ENCODE measurements at places on chromosomes 6 and 20.
A peak's percentile ranks its signal among the peaks of the same experiment; 100 is the strongest.

GRCh38 chr20:62925420-62926228, 681 bp downstream of the DIDO1 start:
- DNase-seq: peak; percentile 36

DNA sequence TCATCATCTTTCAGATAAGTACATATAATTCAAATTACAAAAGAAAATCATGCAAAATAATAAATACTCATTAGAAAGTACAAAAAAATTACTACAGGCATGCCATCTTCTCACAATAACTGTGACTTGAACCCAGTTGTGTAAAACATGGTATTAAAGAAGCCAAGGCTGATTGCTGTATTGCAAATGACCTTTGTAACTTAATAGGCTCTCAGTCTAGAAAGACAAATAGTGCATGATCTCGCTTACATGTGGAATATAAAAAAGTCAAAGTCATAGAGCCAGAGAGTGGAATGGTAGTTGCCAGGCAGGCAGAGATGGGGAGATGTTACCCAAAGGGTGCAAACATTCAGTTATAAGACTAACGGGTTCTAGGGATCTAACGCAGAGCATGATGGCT, 626.1 kb downstream of the COL12A1 start:
- DNase-seq: no peak

GRCh38 chr20:21529863-21530262, 16.0 kb upstream of the NKX2-2 start:
- no peak for DNase-seq

DNA sequence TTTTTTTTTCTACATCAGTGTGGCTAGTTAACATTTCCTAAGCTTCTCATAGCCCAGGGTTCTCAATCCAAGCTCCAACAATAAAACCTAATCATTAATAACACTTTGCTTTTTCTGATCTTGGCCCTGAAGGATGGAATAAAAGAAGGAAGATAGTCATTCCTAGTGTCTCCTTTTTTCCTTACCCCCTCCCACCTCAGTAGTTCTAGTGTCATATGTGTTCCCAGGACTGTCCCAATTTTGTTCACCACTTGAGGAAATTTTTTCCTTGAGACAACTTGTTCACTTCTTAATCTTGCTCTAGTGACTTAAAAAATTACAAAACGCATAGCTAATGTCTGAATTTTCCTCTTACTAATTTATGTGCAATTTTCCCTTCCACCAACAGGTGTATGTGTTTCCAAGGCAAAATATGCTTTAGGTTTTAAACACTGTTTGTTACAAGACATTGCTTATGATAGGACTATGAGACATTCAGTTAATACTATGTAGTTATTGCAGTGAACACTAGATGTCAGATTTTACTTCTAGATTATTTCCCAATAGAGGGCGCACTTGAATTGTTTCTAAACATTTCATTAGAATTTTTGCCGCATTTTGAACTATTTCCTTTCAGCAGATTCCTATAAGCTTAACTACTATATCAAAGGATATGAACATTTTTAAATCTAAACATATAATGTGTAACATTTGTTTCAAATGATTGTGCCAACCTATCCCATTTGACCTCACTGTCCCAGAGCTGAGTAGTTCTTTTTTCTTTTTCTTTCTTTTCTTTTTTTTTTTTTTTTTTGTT, 18.5 kb upstream of the C6orf141 start:
- no peak for DNase-seq

- DNase-seq: no peak
Observed at GRCh38 chr20:64260239-64260638, 4.7 kb downstream of the PCMTD2 start.

DNA sequence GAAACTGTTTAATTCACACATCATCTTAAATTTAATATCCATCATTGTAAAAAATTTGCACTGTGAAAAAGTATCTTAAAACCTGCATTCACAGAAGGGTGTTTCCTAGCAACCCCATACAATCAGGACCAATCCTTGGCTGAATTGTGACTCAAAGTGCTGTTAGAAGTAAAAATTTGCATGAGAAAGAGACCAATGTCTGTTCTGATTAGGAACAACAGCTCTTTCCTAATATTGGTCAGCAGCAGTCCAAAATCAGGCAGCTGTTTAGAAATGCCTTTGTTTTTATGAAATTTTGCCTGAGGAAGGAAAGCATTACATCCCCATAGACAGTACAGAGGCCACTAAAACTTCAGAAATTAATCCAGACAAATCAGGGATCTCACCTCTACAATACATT, 987.0 kb downstream of the HACE1 start:
- DNase-seq: no peak

GRCh38 chr6:74969591-74970267, 236.1 kb downstream of the COL12A1 start:
- DNase-seq: no peak

GRCh38 chr6:85049282-85049681, 284.9 kb upstream of the TBX18 start:
- DNase-seq: no peak

DNA sequence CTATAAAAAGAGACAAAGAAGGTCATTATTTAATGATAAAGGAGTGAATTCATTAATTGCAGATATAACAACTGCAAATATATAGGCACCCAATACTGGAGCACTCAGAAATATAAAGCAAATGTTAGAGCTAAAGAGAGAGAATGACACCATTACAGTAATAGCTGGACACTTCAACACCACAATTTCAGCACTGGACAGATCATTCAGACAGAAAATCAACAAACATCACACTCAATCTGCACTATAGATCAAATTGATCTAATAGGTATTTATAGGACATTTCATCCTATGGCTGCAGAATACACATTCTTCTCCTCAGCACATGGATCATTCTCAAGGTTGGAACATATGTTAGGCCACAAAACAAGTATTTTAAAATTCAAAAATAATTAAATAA, 72.7 kb downstream of the MAP7 start:
- no peak for DNase-seq

GRCh38 chr6:39086294-39086693, 28.7 kb downstream of the SAYSD1 start:
- DNase-seq: no peak

GRCh38 chr6:47787620-47788497, 6.0 kb downstream of the OPN5 start:
- peak; percentile 61 for DNase-seq

DNA sequence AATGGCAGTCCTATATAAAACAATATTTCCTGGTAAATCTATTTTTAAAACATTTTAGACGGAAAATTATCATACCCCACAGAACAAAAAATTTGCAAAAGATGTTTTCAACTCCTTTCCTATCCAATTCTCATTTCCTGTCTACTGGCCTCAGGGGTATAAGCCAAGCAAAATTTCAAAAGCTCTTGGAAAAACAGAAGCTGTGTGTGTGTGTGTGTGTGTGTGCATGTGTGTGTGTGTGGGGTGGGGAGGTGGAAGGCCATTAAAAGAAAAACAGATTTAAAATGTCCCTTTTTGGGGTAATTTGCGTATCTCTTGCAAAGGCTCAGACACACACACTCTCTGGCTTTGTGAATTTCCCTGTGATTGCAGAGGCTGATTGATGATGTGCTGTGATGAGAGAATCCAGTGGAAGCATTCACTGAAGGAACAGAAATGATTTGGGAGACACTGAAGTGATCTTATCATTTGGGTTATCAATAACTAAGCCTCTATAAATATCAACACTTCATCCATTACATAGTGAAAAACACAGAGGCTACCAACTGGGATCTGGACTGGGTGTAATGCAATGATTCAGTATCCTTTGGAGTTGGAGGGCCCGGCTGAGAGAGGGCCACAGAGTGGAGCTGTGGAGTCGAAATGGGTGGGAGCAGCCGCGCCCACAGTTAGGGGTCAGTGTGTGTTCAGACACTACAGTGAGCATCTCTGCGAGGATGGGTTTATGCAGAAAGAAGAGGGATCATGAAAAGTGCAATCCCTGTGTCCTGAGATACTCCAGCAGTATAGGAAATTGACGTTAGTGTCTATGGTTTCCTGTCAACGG, 106.8 kb upstream of the PREP start:
- DNase-seq: peak; percentile 39

- DNase-seq: no peak
Observed at GRCh38 chr6:98295515-98296175, 538.7 kb upstream of the POU3F2 start.

GRCh38 chr6:127717384-127717783, 140.4 kb downstream of the C6orf58 start:
- DNase-seq: no peak

DNA sequence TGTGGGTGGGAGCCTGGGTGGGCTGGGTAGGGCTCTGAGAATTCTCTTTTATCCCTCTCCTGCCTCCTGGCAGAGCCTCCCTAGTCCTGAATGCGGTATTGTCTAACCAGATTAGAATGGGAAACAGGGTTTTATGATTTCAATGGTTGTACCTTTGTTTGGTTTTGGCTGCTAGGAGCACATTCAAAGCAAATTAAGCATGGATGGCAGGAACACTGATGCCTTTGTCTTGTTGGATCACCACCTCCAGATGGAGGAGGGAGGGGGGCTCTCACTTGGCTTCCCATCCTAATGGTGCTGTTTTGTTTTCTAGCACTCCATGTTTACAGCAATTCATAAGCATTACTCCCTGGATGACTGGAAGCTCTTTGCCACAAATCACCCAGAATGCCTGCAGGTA, 11.6 kb downstream of the GMPR start:
- DNase-seq: no peak

DNA sequence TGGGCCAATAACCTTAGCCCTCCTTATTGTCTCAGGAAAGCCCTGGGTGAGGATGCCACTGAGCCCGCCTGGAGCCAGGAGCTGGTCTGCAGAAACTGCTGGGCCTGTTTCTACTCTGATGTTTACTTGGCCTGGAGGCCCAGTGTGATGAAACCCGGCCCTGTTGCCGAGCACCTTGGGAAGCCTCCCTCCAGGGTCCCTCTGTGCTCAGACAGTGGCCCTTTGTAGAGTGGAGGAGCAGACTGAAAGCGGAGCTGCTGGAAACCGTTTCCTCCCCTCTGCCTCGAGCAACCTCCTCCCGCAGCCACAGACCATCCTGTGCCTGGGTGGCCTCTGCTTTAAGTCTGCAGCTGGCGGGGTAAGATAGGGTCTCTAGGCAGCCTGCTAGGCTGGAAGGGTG, 84.1 kb upstream of the EPB41L1 start:
- DNase-seq: peak; percentile 46

- no peak for DNase-seq
Observed at GRCh38 chr6:89323511-89323971, 8.4 kb upstream of the GABRR2 start.

- DNase-seq: peak; percentile 4
Observed at GRCh38 chr6:167487749-167488664, 163.1 kb downstream of the TTLL2 start.

DNA sequence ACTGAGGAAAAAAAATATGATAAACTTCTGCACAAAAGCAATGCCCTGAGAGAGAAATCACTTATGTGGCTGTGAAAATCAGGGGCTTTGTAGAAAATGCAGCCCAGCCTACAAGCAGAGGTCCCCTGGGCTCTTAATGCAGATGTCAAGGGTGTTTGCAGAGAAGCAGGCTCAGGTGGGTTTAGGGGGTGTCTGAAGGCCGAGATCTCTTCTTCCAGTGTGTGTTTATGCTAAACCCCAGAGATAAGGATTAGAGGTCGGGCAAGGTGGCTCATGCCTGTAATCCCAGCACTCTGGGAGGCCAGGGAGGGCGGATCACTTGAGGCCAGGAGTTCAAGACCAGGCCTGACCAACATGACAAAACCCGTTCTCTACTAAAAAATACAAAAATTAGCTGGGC, 78.5 kb downstream of the TMEM242 start:
- no peak for DNase-seq

DNA sequence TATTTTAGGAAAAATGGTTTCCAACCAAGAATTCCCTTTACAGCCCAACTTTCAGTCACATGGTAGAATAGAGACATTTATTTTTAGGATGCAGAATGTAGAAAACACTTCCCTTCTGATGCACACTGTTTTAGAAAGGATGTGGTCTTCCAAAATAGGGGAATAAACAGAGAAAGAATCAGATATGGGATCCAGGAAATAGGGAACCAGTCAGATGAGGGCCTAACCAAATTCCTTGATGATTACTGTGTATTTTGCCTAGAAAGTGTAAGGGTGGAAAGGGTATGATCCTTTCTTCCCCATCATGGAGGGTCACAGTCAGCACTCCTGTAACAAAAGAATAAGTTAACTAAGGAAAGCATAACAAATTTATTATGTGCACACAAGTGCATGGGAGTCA, 27.4 kb downstream of the SLX4IP start:
- no peak for DNase-seq
